HCEC 1CT (cell line): ENCODE measurements at places on chromosomes 4 and X.

GRCh38 chr4:153113061-153113837 lies 91.0 kb upstream of the TRIM2 start:
- DNase-seq, result no peak

DNA sequence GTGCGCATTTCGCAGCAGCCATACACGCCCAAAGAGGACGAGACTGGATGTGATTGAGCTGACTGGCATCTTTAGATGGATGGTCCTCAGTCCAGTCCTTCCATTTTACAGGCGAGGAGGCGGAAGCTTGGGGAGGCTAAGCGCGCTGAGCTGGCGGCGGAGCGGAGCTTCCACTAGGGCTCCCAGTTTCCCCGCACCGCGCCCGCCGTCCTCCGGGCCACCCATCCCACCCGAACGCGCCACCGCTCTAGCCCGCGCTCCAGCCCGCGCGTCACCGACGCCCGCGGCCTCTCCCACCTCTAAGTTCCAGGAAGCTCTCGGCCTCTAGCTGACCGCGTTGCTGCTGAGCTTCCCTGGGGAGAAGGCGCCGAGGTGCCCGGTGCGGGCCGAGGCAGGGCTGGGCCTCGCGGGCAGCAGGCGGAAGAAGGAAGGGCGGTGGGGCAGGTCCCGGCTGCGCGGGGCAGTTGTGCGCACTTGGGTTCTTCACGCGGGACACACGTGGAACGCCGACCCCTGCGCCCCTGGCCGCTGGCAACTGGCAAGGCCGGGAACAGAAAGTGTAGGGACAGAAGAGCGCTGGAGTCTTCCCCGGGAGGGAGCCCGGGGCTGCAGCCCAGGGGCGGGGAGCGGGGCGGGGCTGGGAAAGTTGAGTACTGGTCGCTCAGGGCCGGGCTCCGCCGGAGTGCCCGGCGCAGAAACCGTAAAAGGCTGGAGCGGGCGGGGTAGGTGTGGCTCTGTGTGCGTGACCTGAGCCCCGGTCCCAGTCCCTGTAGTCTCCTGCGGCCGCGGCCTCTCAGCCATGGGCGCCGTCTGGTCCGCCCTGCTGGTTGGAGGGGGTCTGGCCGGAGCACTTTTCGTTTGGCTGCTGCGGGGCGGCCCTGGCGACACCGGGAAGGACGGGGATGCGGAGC lies at the start of gene STBD1:
STBD1 (plus strand) TSS at position 763 of the 911 bp plus-strand sequence; CDS start at position 800, 37 bp downstream.
- DNase-seq, result peak; percentile 55

DNA sequence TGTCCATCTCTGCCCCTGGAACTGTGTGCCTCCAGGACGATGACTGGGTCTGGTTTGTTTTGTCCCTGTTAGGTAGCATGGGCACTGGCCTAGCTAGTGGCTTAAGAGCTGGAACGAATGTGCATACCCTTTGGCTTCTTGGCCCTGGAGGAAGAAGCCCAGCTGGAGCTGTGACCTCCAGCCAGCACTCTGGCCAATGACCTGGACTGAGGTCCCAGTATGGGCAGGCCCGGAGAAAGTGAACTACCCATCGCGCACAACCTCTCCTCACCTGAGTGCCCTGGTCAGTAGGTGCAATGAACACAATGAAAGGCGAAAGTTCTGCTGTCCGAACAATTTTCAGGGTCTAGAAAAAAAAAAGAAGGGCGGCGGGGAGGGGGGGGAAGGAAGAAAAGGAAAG lies 18.3 kb downstream of the DKC1 start:
- no peak for DNase-seq

DNA sequence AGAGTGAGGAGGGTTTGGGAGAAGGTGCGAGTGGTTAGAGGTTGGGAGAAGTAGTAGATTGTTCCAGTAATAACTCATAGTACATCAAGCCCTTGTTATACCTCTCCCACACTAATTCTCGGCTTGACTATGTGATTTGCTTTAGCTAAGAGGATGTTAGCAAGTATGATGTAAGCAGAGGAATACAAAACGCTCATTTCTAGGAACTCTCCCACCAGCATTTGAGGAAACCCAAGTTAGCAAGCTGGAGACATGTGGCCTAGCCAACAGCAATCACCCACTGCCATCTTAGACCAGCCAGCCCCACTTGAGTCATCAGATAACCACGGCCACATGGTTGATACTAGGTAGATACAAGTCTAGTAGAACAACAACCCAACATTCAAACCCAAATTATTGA lies 14.2 kb downstream of the FTHL17 start:
- no peak for DNase-seq

DNA sequence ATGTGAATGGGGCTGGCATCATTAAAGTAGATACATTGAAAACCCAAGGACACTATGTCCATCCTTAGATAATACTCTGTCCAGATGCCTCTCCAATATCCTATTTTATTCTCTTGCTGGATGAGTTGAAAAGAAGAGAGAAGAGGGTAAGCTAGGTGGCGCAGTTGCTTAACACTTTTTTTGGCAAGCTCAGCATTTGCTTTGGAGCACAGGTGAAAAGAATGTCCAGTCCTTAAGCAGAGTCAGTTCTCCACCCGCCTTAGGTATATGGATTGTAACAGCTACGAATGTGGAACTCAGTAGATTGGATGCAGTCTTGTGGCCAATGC lies 208.4 kb downstream of the NWD2 start:
- peak; percentile 2 for DNase-seq

DNA sequence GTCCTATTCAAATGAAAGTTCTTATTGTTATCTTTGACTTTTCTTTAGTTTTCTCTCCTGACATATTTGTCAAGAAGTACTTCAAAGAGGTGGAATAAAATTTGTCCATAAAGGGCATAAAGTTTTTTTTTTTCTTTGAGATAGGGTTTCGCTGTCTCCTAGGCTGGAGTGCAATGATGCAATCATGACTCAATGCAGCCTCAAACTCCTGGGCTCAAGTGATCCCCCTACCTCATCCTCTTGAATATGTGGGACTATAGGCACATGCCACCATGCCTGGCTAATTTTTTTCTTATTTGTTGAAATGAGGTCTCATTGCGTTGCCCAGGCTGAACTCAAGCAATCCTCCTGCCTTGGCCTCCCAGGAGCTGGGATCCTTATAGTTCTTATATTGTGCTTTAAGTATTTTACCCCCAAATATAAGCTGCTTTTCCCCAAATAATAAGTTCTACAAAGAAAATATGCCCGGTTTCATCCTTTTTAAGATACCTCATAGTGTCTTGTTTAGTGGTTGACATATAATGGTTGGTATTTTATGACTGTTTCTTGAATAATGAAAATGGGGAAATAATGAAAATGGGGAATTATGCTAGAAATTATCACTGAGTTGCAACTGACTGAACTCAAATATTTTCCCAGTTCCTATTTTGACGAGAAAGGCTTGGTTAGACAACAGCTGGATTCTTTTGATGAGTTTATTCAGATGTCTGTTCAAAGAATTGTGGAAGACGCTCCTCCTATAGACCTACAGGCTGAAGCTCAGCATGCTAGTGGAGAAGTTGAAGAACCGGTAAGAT lies 11.6 kb downstream of the POLR2B start:
- DNase-seq, result peak; percentile 45

DNA sequence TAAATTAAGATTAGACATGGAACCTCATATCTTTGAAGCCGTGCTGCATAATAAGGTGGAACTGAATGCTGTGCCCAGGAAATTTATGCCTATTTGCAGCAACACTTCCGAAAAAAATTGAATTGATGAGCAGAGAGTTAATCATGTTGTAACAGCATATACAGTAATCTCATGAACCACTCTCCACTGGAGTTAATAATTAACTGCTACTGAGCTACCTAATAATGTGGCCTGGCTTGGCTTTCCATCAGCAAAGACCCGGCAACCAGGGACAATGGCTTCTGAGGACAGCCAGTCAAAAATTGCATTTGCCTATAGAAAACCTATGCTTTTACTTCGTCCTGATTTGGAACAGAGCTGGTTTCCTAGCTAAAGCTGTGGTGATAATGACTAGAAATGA lies 63.8 kb upstream of the GATB start:
- no peak for DNase-seq

- DNase-seq, result no peak
Observed at GRCh38 chrX:46574774-46575381, 1.3 kb downstream of the CHST7 start.

GRCh38 chrX:85622635-85623034 lies 243.2 kb upstream of the POF1B start:
- no peak for DNase-seq

DNA sequence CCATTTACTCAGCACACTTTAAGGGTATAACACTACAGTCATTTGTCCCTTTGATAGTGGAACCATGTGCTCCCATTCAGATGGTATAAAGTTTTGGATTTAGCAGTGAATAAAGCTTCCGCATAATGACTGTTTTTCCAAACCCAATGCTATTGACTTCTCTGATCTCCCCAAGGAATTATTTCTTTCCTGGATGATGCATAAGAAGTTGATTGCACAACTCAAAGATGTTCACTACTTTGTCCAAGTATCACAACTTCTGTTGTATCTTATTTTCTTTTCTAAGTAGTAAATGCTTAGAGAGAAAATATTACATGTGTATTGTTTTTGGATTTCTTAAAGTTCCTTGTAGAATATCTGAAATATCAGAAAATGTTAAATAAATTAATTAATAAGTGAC lies 300.2 kb downstream of the GPM6A start:
- no peak for DNase-seq

DNA sequence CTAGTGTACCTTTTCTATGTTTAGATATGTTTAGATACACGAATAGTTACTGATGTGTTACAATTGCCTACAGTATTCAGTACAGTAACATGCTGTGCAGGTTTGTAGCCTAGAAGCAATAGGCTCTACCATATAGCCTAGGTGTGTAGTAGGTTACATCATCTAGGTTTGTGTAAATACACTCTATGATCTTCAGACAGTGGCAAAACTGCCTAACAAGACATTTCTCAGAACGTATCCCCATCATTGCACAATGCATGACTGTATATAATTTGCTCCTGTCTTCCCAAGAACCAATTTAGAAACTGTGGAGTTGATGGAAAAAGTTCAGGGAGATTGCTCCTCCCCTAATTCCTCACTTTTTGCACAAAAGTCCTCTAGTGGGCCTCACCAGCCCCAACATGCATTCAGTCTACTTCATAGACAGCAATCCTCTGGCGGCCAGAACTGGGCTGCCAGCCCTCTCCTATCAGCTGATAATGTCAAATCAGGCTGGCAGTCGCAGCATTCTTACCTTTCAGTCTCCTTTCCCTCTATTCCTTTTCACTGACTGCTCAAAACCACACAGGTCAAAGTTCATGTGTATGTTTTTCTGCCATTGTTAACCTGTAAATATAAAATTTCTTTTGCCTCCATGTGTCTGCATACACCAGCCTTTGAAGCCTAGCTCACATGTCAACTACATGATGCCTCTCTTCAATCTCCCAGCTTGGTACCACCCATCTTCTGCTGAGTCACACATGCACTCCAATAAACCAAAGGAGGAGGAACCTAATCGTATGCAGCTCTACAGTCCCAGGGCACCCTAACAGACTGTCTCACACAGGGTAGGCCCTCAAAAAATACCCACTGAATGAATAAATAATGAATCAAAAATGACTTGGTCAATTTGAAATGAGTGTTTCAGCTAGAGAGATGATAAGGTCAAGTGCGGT lies 32.0 kb downstream of the BCLAF3 start:
- DNase-seq, result peak; percentile 1

- DNase-seq, result no peak
Observed at GRCh38 chr4:104859601-104860237, 287.0 kb upstream of the TET2 start.

DNA sequence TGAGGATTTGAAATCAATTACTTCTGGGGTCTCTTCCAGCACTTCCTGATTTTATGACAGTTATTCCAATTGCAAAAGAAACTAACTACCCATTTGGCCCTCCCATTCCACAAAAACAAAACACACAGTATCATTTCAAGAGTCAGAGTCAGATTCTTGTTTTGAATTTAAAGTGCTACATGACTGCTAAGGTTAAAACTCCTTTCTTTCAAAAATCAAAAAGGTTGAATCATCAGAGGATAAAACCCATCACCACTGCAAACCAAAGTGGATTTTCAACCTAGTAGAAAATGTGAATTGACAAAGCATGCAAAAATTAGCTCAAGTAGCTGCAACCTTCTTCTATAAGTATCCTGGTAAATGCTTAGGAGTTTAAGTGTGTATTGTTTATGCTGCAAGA lies 67.4 kb downstream of the DHX15 start:
- no peak for DNase-seq

- no peak for DNase-seq
Observed at GRCh38 chrX:104679175-104679574, 113.2 kb downstream of the IL1RAPL2 start.

- DNase-seq, result no peak
Observed at GRCh38 chr4:146709956-146710355, 71.3 kb downstream of the POU4F2 start.

DNA sequence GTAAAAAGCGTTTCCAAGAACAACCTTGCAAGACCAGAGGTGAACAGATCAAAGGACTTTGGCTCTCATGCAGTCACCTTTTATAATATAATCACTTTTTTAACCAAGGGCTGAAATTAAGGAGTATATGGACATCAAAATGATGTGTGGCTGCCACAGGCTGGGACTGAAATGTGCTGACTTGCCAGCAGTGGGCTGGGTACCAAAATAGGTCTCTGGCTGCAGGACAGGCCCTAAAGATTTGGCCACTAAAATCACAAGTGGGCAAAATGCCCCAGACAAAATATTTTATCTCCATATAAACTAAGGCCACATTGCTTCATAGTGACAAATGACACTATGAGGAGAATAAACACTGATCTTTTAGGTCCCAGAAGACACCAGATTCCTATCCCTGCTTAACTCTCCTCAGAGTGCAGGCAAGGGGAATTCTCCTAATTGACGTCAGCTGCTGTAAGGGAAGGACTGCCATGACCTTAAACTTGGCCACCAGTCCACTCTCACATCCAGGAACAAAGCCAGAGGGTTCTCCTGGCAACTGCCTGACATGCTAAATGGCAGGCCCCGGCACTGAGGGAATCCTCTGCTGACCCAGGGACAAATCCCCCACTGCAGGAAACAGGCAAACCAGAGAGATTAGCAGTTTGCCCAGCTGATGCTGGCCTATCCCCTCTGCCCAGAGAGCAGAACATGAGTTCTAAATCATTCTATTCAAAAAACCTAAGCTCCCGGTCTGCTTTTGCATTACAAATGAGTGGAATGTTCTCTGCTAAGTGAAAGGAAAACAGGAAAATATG lies 155.8 kb downstream of the PPP3CA start:
- no peak for DNase-seq

DNA sequence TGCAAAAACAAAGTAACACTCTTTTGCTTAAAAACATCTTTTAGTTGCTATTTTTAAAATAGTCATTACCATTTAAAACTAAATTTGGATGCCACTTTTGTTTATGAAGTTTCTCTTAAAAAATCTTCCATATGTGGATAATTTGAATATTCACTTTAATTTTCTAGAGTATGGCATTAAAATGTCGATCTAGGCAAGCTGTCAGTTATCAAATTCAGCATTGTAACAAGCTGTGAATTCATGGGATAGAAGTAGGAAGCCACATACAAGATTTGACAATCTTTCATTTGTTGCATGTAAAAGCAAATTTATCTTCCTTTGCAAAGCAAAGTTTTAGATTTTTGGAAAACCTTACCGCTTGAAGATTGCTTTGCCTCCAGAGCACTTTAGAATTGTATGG lies 191.5 kb downstream of the ARHGAP10 start:
- no peak for DNase-seq

- DNase-seq, result peak; percentile 72
Observed at GRCh38 chrX:113330416-113330815, 489.8 kb upstream of the AMOT start.
